ENCODE measurements at places on chromosomes 3 and 15.

GRCh38 chr3:97872525-97873042, 50.8 kb downstream of the CRYBG3 start:
- DNase-seq: no peak

- no peak for DNase-seq
These were observed 93.1 kb downstream of the RAD18 start for GRCh38 chr3:8870134-8870533.

DNA sequence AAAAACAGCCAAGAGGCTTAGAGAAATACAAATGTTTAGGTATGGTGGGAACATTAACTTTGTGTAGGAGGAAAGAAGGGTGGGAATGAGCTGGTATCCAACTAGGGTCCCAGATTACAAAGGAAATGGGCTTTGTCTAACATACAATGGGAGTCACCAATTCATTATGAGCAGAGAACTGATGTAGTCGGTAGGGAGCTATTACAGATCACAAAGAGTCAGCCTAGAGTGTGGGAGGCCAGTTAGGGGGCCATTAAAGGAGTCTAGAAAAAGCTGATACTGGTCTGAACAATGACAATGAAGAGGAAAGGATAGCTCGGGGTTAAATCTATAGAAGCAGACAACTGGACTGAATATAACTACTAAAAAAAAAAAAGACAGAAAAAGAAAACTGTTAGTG, 15.5 kb downstream of the ANO10 start:
- DNase-seq: no peak

GRCh38 chr15:79004336-79004735, 59.5 kb upstream of the CTSH start:
- no peak for DNase-seq

DNA sequence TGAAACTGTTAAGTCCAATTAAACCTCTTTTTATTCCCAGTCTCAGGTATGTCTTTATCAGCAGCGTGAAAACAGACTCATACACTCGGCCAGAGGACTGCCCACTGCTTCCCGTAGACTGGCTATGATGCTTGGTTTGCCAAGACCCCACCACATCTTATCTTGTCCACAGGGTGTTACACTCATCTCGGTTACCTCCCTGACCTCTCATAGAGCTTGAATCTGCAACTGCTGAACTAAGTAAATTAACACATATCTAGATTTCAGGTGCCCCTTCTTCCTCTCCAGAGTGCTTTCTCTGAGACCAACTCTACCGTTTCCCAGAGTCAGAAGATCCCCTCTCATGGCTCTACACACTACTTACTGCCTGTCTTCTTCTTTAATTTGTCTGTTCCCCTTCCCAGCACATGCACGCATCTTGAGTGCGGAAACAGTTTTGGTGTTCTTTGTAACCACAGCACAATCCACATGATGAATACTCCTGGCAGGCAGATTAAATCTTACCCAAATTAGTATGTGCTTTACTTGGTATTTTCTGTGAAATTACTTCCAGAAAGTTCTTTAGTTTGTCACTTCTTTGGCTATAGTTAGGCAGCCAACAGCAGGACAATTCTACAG, 49.7 kb downstream of the CD200 start:
- DNase-seq: no peak

- DNase-seq: no peak
These were observed 208.6 kb downstream of the NFKBIZ start for GRCh38 chr3:102057781-102058421.

DNA sequence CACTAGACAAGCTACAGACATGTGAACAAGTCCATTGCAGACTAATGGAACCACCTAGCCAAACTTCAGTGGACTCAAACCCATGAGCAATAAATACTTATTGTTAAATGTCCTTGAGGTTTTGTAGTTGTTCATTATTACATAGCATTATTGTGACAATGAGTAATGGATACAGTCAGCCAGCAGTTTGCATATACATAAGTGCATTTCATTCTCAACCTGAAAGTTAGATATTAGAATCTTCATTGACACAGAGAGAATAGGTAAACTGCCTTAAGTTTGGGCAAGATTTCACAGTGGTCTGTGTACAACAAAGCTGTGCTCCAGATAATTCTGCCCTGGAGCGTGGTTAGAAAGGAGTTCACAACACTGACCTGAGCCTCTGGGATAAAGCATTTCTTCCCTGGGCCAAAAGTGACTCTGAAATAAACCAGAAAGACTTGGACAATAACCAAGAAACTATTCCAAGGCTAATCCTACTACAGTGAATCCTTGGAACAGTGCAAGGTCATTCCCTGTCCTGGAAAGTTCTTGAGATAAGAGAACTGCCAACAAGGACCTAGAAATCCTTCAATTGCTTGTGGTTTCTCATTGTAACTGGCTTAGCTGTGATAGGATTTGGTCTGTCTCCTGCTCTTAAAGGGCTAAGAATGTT, 225.5 kb upstream of the STT3B start:
- no peak for DNase-seq

DNA sequence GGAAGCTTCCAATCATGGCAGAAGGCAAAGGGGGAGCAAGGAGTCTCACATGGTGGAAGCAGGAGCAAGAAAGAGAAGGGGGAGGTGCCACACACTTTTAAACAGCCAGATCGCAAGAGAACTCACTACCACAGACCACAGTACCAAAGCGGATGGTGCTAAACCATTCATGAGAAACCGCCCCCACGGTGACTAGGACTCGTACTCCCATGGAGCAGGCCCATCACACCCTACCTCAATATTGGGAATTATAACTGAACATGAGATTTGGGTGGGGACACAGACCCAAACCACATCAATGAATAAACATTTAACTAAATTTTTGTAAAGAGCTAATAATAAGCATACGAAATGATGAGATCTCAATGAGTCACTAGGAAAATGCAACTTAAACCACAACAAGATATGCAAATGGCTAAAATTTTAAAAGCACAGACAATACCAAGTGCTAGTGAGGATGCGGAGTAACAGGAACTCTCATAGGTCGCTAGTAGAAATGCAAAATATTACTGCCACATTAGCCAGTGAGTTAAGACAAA, 10.0 kb downstream of the MRPS25 start:
- DNase-seq: peak; percentile 52

DNA sequence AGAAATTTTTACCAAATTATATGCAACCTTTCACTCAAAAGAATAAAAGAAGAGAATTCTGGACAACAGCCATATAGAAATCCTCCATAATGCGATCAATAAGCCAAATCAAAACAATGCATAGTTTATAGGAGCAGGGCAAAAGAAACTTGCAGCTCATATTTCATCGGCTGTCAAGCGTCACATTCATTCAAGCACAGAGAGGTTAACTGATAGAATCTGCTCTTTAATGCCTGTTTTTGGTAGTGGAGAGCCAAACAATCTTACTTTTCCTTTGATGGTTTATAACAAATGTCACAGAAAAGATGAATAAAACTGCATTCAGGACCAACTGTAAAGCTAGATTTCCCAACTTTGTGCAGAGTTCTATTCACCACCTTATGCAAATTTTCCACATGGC, 35.4 kb downstream of the PRTG start:
- DNase-seq: no peak

DNA sequence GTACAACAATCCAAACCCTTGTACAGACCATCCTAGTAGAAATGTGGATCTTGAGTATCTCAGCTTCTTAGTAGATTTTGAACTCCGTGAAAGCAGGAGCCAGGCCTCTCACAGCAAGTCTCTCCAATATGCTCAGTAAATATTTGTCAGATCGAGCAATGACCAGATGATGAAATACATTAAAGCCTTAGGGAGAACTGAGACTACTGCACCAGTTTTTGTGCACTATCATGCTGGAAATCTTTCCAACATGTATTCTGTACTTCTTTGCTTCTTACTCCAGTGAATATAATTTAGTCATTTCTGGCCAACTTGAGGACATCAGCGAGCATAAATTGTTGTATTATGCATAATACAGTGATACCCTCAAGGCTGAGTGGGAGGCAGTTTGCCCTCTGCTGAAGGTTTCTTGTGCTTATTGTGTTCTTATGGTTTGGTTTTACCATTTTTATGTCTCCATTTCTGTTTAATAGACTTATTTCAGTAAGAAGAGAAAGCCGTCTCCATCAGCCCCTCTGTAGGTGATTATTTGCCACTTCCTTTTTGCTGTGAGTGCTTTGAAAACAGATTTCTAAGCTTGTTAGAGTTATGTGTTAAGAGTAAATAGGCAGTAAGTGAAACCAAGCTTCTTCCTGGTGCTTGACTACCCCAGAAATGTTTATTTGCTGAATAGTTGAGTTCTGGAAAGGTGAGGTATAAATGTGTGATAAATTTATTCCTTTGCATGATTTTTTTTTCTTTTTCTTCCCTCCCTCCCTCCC, 147.1 kb downstream of the PGPEP1L start:
- no peak for DNase-seq

Measured in stimulated activated CD8-positive, alpha-beta memory T cell treated with anti-CD3 and anti-CD28 coated beads, Interleukin-4, amount 100 ng/mL, for 24 hours (primary cell).